ENCODE measurements at places on chromosomes 3 and 15.

- no peak for DNase-seq
These were observed 36.8 kb downstream of the MTMR10 start for GRCh38 chr15:30954674-30955073.

GRCh38 chr3:156291272-156292123 is 171.1 kb downstream of the KCNAB1 start:
- DNase-seq, result no peak

GRCh38 chr3:178663201-178663934 is 127.1 kb downstream of the KCNMB2 start:
- DNase-seq, result no peak

GRCh38 chr3:170947018-170947769 is 38.8 kb upstream of the EIF5A2 start:
- no peak for DNase-seq

- no peak for DNase-seq
These were observed 209.5 kb upstream of the LRRN1 start for GRCh38 chr3:3589715-3590130.

DNA sequence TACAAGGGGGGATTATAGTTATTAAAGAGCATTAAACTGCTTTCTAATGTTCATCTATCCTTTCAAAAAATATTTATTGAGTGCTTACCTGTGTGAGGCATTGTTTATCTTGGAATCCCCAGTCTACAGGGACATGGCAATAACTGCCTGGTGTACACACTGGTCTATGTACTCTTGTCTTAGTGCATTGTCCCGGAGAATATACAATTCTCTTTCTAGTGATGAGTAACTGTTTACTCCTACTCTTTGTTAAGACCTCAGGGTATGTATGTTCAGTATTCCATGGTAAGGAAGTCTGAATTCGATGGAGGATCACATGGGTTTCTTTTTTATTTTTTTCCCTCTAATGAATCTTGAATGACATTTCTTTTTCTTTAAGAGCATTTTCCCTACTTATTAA is 772.4 kb upstream of the NR2F2 start:
- DNase-seq, result no peak

- DNase-seq, result no peak
These were observed at the start of gene ZNF660 for GRCh38 chr3:44584646-44585501. Gene ZNF660, plus strand, starts transcription at chr3:44584964. Its CDS starts 9,230 bp downstream, at chr3:44594194.

DNA sequence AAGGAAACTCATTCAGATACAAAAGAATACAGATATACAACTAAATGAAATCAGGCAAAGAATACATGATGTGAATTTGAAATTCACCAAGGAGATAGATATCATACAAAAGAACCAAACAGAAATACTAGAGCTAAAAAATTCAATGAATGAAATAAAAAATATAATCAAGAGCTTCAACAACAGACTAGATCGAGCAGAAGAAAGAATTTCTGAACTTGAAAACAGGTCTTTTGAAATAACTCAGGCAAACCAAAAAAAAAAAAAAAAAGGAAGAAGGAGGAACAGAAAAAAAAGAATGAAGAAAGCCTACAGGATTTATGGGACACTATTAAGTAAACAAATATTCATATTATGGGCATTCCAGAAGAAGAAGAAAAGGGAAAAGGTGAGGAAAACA is 137.8 kb downstream of the DMXL2 start:
- no peak for DNase-seq

- DNase-seq, result no peak
These were observed 778 bp downstream of the ARL6 start for GRCh38 chr3:97765336-97765735.

DNA sequence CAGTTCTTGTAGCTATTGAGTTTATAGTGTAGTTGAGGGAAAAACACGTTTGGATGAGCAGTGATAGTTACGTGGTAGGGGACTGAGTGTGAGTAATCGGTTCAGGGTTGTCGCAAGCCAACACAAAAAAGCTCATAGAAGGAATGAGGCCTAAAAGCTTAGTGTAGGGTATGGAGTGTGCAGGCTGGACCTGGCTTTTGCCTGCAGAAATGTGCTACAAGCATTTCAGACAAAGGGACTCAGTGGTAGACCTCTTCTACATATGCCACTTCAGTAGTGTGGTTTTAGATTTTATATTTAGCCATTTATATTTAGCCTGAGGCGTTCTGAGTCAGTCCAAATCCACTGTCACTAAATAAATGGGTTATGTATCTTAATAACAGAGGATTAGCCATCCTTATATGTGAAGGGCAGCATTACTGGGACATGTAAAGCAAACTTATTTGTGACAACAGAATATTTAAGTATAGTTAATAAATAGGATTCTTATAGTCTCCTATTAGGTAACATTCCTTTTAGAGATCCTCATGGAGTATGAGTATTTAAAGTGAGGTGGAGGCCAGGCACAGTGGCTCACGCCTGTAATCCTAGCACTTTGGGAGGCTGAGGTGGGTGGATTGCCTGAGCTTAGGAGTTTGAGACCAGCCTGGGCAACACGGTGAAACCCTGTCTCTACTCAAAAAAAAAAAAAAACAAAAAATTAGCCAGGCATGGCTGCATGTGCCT is 21.8 kb downstream of the ATP2C1 start:
- no peak for DNase-seq

- no peak for DNase-seq
These were observed 514.9 kb upstream of the DPPA4 start for GRCh38 chr3:109852283-109852682.

DNA sequence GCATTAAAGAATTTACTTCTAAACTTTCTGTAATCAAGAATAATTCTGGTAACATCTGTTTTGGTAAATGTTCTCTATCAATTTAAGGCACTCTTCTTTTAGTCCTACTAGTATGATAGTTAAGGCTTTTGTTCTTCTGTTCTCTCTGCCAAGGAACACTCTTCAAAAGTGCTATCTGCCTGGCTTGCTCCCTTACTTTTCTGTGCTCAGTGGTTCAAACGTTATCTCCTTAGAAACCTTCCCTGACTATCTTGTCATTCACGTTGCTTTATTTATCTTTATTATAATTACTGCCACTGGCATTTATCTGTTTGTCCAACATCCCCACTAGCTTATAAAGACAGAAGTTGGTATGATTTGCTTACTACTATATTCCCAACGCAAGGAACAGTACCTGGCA is 59.2 kb downstream of the RFX7 start:
- no peak for DNase-seq

GRCh38 chr3:17500618-17501017 is 241.8 kb downstream of the TBC1D5 start:
- DNase-seq, result no peak

GRCh38 chr3:156382458-156383346 is 172.2 kb downstream of the SSR3 start:
- no peak for DNase-seq

- DNase-seq, result no peak
These were observed 194.6 kb upstream of the KCNMB2 start for GRCh38 chr3:178341636-178342035.
